PC-9 (cell line): ENCODE measurements at places on chromosomes 1 and 21. TPM values are rescaled to one million over a fixed set of nuclear protein-coding genes. Genes with fewer than 3 reads are reported as not detected.

The EDARADD gene
- not detected in 2 replicates for total RNA-seq

The TPTE gene
- total RNA-seq, result not detected in 2 replicates

The ENTREP3 gene
- 56.9 and 60.8 TPM in 2 replicates for total RNA-seq

The MCOLN2 gene
- total RNA-seq, result 0.23 TPM in 1 of 2 replicates, not detected in the other

The LDLRAD1 gene
- total RNA-seq, result 1.6 TPM in 2 replicates

The A3GALT2 gene
- total RNA-seq, result not detected in 2 replicates

The NPPA gene
- not detected in 2 replicates for total RNA-seq

The PLEKHG5 gene
- total RNA-seq, result 11.3 and 12.6 TPM in 2 replicates

The NEK2 gene
- 56.0 and 60.5 TPM in 2 replicates for total RNA-seq

The PTPRC gene
- 0.58 and 0.79 TPM in 2 replicates for total RNA-seq

The ADARB1 gene
- total RNA-seq, result 12.1 and 19.1 TPM in 2 replicates

The CRNN gene
- not detected in 2 replicates for total RNA-seq

The EXO1 gene
- 28.6 and 32.1 TPM in 2 replicates for total RNA-seq

The TRIM58 gene
- not detected in 2 replicates for total RNA-seq

The CR1L gene
- total RNA-seq, result not detected in 2 replicates

The KRTAP19-3 gene
- not detected in 2 replicates for total RNA-seq

The PRKCZ gene
- total RNA-seq, result 36.0 and 36.2 TPM in 2 replicates

The ATP1A1 gene
- total RNA-seq, result 393 and 399 TPM in 2 replicates

The CAMK2N1 gene
- 34.9 and 44.6 TPM in 2 replicates for total RNA-seq

The HSD11B1 gene
- not detected in 2 replicates for total RNA-seq

The KIAA0040 gene
- total RNA-seq, result 8.8 and 9.5 TPM in 2 replicates

The CD247 gene
- total RNA-seq, result not detected in 2 replicates

The HSD3B2 gene
- total RNA-seq, result not detected in 2 replicates

The KPRP gene
- total RNA-seq, result not detected in 2 replicates

The IQGAP3 gene
- 63.1 and 63.4 TPM in 2 replicates for total RNA-seq

The ATP8B2 gene
- total RNA-seq, result 0.07 and 1.4 TPM in 2 replicates

The OR6K3 gene
- total RNA-seq, result not detected in 2 replicates

The LCE2C gene
- total RNA-seq, result not detected in 2 replicates

The PDXK gene
- total RNA-seq, result 175 and 189 TPM in 2 replicates

The ZSCAN20 gene
- 6.0 and 6.4 TPM in 2 replicates for total RNA-seq

The MDM4 gene
- total RNA-seq, result 69.2 and 82.6 TPM in 2 replicates

The CCDC30 gene
- total RNA-seq, result 6.9 and 10.2 TPM in 2 replicates

The MMEL1 gene
- total RNA-seq, result 2.7 and 4.9 TPM in 2 replicates

The CYP4B1 gene
- 3.1 and 3.5 TPM in 2 replicates for total RNA-seq

The OLIG1 gene
- not detected in 2 replicates for total RNA-seq

The PERM1 gene
- total RNA-seq, result 0.60 and 0.81 TPM in 2 replicates

The PPT1 gene
- total RNA-seq, result 120 and 154 TPM in 2 replicates

The ATP6V1G3 gene
- total RNA-seq, result not detected in 2 replicates

The GJB3 gene
- total RNA-seq, result 58.6 and 63.0 TPM in 2 replicates

The PRSS38 gene
- not detected in 2 replicates for total RNA-seq

The POU2F1 gene
- total RNA-seq, result 16.6 and 28.5 TPM in 2 replicates

The PPFIA4 gene
- 1.2 and 5.0 TPM in 2 replicates for total RNA-seq

The ICOSLG gene
- total RNA-seq, result 2.9 and 3.9 TPM in 2 replicates

The OR2T8 gene
- not detected in 2 replicates for total RNA-seq

The SLC26A9 gene
- total RNA-seq, result 0.98 and 1.0 TPM in 2 replicates

The SYT11 gene
- 0.08 and 0.09 TPM in 2 replicates for total RNA-seq

The HAO2 gene
- not detected in 2 replicates for total RNA-seq

The GJA4 gene
- not detected in 2 replicates for total RNA-seq

The LEMD1 gene
- 16.7 and 22.1 TPM in 2 replicates for total RNA-seq

The MOB3C gene
- total RNA-seq, result 33.9 and 35.2 TPM in 2 replicates
